ENCODE measurements at places on chromosomes 16 and 17. TPM values are rescaled to one million over a fixed set of nuclear protein-coding genes. Genes with fewer than 3 reads are reported as not detected.

Gene RRN3
- total RNA-seq: 23.0 TPM

DNA sequence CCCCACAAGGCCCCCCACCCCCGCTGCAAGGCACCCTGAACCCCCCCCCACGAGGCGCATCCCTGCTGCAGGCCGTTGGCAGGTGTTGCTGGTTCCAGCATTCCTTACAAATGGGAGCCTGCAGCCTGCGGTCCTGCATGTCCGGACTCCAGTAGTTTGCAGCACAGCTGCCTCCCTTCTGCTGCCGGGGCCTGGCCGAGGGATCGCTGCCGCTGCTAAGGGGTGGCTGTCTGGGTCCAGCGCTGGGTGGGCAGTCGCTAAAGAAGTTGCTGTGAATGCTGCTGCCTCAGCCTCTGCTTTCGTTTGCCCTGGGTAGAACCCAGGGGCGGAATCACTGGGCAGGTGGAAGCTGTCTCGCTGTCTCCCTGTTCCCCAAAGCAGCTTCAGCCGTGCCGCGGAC lies 11.8 kb downstream of the UTS2R start:
- peak; percentile 25 for DNase-seq

DNA sequence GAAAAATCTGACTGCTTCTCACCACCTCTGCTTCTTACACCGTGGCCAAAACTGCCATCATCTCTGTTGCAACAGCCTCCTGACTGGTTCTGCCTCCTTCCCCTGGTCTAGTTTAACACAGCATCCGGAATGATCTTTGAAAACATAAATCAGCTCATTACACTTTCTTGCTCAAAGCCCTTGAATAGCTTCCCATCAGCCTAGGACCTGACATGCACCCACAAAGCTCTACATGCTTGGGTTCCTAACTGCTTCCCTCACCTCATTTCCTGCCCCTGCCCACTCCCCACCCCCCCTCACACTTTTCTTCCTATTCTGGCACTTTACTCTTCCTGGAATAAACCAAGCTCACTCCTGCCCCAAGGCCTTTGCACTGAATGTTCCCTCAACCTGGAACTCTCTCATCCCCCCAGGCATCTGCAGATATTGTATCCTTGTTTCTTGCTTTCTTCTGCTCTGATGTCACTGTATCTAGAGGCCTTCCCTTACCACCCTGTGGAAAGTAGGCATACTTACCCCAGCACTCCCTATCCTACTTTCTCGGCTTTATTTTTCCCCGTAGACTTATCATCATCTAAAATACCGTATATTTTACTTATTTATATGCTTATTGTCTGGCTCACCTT lies 112.4 kb downstream of the FTO start:
- no peak for DNase-seq

Gene ZMYND15
- total RNA-seq: 13.3 TPM

GRCh38 chr16:53689636-53690035 lies 14.0 kb downstream of the RPGRIP1L start:
- DNase-seq: no peak

Gene ZNF174
- 9.0 TPM for total RNA-seq

DNA sequence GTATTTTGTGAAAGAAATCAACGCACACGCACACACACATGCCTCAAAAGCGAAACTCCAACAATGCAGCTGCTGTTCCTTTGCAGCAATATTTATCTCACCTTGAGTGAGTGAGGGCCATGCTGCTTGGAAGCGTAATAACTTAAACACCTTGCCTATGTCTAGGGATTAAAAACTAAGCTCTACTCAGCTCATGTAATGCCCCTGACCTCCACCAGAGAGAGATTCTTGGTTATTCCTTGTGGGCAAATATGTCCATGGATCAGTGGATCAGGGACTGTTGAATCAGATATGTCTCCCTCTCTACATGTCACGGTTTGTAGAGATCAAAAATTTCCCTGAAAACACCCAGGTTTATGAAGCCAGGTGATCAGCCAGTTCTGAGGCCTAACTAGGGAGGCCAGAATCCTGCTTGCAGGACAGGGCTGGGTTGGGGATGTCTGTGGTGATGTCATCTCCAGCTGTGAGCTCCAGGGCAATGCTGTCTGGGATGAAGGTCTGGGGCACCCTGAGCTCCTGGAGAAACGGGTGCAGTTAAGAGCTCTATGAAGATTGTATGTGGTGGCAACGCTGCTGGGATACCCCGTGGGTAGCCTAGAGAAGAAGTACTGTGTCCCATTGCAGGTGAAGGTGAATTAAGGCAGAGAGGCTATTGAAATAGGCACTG lies 149.4 kb downstream of the KCNJ12 start:
- no peak for DNase-seq

DNA sequence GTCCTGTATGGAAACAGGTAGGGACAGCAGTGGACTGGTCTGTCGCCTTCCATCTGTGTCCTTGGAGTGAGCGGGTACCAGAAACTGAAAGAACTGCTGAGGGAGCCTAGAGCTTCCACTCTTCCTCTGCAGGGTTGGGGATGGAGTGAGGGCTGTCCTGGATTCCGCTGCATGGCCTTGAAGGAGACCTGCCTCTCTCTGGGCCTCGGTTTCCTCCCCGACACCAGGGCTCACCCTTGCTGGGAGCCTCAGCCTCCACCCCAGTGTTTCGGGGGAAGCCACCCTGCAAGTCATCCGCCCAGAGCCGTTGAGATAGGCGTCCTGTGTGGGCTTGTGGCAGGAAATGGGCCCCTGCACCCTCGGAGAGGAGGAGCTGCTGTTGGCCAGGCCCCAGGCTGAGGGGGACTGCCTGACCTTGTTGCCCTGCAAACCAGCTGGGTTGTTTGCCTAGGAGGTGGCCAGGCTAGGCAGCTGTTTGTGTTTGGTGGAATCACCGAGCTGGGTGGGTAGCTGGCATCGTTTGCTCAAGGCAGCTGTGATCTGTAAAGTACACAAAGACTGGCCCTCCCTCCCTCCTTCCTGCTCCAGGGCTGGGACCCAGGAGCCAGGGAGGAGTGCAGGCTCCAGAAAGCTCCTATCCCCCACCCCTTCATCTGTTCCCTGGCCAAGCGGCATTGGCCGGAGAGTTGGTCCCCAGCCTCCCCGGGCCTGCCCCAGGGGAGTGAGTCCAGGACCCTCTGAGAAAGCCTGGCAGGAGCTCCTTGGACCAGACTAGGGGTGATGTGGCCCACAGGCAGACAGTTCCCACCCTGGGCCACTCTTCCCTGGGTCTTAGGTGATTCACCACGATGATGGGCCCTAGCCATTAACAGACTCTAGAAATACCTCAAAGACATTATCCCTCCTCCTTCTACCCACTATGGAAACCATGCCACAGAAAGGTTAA lies 1.3 kb downstream of the RAB37 start:
- DNase-seq: no peak
